Activated T-helper 17 cell treated with anti-CD3 and anti-CD28 coated beads, Interleukin-2, amount 50 U/mL, for 72 hours (primary cell): ENCODE measurements at places on chromosomes 11 and 22.
A peak's percentile ranks its signal among the peaks of the same experiment; 100 is the strongest.

GRCh38 chr22:35116817-35117216 is 50.9 kb downstream of the ISX start:
- H3K4me1 ChIP-seq = no peaks in the 10 kb centered on the region
- H3K36me3 ChIP-seq = no peaks in the 10 kb centered on the region
- H3K27ac ChIP-seq = no peak overlapping the region

- no peaks in the 10 kb centered on the region for H3K36me3 ChIP-seq
- ATAC-seq = no peak
- H3K4me1 ChIP-seq = no peaks in the 10 kb centered on the region
- no peak overlapping the region for H3K4me3 ChIP-seq
- H3K27me3 ChIP-seq = no peaks in the 10 kb centered on the region
These were observed 652.1 kb downstream of the NELL1 start for GRCh38 chr11:21321530-21321929.

- no peaks in the 10 kb centered on the region for H3K27me3 ChIP-seq
- H3K4me3 ChIP-seq = peak overlapping the region; percentile 78
- peak; percentile 31 for ATAC-seq
- peaks cover 24% of the 10 kb centered on the region for H3K4me1 ChIP-seq
- H3K27ac ChIP-seq = peak overlapping the region; percentile 93
These were observed 10.2 kb upstream of the LDHA start for GRCh38 chr11:18384157-18384641.

- H3K27me3 ChIP-seq = peaks cover 9% of the 10 kb centered on the region
- ATAC-seq = no peak
- H3K4me3 ChIP-seq = no peak overlapping the region
These were observed 11.9 kb downstream of the SCARF2 start for GRCh38 chr22:20425566-20426258.

- H3K36me3 ChIP-seq = no peaks in the 10 kb centered on the region
- H3K4me1 ChIP-seq = peaks cover 15% of the 10 kb centered on the region
- H3K27ac ChIP-seq = no peak overlapping the region
- no peak for ATAC-seq
These were observed 6.9 kb downstream of the TNNT3 start for GRCh38 chr11:1926156-1927025.

- H3K27ac ChIP-seq = no peak overlapping the region
- H3K27me3 ChIP-seq = no peaks in the 10 kb centered on the region
- ATAC-seq = no peak
These were observed 11.7 kb downstream of the MICAL2 start for GRCh38 chr11:12122083-12122482.

DNA sequence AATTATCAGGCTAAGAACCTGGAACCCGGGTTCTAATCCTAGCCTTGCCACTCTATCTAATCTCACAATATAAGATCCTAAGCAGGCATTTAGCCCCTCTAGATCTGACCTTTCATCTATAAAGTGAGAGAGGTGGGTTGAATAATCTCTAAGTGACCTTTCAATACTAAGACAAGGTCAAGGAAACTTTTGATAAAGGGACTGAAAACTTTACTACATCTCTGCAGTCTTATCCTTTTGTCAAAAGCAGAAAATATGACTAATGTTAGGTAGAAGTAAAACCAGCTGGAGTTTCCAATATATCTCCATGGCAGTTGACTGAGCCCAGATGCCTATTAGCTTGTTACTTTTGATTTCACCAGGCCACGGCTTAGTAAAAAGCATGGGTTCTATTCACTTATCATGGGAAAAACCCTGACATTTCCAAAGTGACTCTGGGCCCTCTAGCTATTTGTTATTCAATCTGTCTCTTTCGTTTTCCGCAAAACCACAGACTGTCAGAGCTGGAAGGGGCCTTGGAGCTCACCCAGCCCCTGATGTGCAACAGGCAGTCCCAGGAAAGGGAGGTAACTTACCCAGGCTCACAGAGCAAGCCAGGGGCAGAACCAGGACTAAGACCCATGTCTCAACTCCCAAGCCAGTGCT is 75.8 kb downstream of the RAB30 start:
- peak; percentile 81 for ATAC-seq
- H3K4me1 ChIP-seq = peaks cover 29% of the 10 kb centered on the region
- no peaks in the 10 kb centered on the region for H3K27me3 ChIP-seq
- H3K4me3 ChIP-seq = peak overlapping the region; percentile 56
- peaks cover 9% of the 10 kb centered on the region for H3K36me3 ChIP-seq

GRCh38 chr22:39684702-39685281 is 114.2 kb downstream of the CACNA1I start:
- no peak overlapping the region for H3K27ac ChIP-seq
- peaks cover 13% of the 10 kb centered on the region for H3K36me3 ChIP-seq
- H3K4me3 ChIP-seq = no peak overlapping the region
- ATAC-seq = no peak

DNA sequence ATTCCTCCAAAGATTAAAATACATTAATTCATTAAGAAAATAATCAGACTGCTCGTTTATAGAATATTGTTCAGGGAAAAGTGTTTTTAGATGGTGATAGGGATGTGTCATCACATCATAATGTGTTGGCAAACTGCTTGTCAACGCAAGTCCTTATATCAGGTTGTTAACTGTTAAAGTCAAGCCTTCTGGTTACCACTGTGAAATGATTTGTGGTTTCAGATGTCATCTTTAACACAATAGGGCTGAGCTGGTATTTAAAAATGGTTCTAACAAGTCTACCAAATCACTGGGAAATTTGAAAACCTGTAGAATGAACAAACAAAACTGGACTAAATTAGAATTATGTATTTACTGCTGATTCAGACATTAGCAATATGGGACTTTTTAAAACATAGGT is 2.4 kb upstream of the MMP13 start:
- no peaks in the 10 kb centered on the region for H3K36me3 ChIP-seq
- no peak overlapping the region for H3K27ac ChIP-seq
- peaks cover 7% of the 10 kb centered on the region for H3K27me3 ChIP-seq
- ATAC-seq = no peak

DNA sequence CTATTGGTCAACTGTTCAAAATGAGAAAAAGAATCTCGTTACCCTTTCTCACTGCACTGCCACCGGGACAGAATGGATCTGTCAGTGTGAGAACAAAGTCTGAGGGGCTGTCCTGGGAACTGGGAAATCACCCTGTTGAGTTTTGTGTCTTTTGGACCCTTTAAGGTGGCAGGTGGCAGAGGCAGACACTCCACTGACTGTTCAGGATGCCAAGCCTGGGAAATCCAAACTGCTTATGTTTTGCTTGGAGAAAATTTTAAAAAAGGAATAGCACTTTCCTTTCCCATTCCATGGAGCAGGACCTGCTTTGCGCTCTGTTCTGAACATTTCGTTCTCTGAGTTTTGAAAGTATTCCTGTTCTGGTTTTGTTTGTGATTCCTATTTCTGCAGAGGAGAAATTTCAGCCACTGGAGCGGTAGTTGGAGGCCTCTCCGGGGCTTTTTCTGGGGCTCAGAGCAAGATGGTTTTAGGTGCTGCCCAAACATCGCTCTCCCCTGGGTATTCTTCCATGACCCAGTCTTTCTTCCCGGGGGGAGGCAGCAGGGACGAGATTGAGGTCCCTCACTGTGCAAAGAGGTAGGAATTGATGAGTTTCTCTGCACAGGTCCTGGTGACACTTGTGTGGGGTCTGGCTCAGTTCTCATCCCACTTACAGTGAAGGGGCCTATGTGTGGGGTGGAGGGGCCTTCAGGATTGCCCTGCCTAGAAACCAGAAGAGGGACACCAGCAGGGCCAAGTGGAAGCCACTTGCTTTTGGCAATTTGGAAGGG is 138.5 kb upstream of the SYT13 start:
- no peak overlapping the region for H3K4me3 ChIP-seq
- no peaks in the 10 kb centered on the region for H3K4me1 ChIP-seq
- peaks cover 31% of the 10 kb centered on the region for H3K27me3 ChIP-seq
- H3K27ac ChIP-seq = no peak overlapping the region
- no peaks in the 10 kb centered on the region for H3K36me3 ChIP-seq

DNA sequence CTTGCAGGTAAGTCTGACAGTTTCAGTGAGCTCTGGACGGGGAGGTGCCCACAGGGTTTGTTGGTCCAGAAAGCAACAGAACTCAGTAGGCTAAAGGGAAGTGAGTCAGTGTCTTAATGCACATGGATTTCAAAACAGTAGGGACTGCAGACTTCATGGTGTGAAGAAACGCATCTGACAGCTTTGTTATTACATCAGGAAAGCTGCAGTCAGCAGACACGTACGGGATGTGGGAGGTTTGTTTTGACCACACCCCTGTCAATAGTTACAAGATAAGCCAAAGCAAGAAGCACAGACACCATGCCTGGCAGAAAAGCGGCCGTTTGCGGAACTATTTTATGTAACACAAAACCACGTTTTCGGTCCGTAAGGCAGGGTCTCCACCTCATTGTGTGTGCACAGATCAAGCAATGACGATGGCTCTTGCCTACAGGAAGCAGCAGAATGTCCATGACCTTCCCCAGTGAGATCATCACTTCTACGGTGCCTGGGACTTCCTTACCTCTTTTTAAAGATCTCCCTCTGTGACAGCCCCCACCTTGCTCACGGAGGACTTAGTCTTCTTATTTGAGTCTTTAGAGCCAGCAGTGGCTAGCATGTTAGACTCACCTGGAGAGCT is 58.2 kb upstream of the FTH1 start:
- H3K4me1 ChIP-seq = peaks cover 11% of the 10 kb centered on the region
- peak overlapping the region; percentile 92 for H3K27ac ChIP-seq
- ATAC-seq = peak; percentile 94

DNA sequence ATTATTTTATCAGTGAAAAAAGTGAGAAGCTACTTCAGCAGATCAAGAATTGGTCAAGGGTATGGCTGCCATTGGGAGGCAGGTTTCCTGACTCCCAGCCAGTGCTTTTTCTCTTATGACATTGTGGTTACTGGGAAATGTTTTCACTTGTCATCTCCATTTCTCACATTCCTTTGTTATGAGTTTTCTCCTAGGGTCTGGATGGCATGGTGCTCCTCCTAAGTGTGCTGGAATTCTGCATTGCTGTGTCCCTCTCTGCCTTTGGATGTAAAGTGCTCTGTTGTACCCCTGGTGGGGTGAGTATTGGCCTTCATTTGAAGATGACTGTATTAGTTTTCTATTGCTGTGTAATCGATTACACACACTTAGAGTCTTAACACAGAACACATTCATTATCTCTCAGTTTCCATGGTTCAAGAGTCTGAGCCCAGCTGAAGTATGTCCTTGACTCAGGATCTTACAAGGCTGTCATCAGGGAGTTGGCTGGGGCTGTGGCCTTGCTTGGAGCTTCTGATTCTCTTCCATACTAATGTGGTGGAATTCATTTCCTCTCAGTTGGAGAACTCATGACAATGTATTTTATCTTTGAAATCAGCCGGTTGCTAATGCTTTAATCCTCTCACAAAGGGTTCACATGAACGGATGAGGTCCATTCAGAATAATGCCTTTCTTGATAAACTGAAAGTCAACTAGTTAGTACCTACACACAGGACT is 21.0 kb upstream of the MS4A6E start:
- peaks cover 4% of the 10 kb centered on the region for H3K4me1 ChIP-seq
- H3K36me3 ChIP-seq = no peaks in the 10 kb centered on the region
- no peak overlapping the region for H3K27ac ChIP-seq

DNA sequence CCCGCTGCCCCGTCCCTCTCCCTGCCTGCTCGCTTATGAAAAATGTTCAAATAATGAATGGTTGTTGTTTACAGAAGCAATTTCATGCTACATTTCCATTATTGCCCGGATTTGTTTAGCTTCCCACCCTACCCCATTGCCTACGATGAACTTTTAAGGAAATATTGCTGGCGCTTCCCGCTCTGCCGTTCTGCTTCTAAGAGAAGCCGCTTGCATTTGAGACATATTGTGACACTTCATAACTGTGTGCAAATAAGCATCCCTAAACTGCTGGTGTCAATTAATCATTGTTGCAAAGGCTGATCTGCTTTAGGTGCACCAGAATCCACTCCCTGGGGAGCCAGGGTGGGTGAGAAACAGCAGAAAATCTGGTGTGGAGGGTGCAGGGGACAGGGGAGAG is 52.3 kb upstream of the LMO1 start:
- H3K27ac ChIP-seq = no peak overlapping the region
- peaks cover 6% of the 10 kb centered on the region for H3K27me3 ChIP-seq
- H3K4me1 ChIP-seq = no peaks in the 10 kb centered on the region
- H3K36me3 ChIP-seq = no peaks in the 10 kb centered on the region
- H3K4me3 ChIP-seq = no peak overlapping the region
- no peak for ATAC-seq

- peaks cover 4% of the 10 kb centered on the region for H3K4me1 ChIP-seq
- ATAC-seq = no peak
- H3K27ac ChIP-seq = no peak overlapping the region
- H3K36me3 ChIP-seq = no peaks in the 10 kb centered on the region
These were observed 230.3 kb downstream of the ETS1 start for GRCh38 chr11:128357073-128357472.

DNA sequence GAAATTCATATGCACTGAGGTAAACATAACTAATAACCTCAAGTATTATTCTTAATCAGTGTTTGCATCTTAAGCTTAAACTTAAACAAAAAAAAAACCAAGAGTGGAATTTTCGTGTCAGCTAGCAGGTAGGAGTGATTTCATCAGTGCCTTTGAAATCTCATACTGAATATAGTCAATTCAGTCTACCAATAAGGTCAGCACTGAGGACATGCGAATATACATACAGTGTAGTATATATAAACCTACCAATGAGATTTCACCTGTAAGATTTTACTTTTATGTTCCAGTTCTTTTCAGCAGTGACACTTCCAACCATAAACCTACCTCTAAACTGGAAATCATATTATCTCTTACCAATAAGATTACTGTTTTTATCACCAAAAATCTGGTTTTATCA is 27.0 kb downstream of the SAAL1 start:
- H3K27ac ChIP-seq = no peak overlapping the region
- H3K36me3 ChIP-seq = peaks cover 51% of the 10 kb centered on the region
- ATAC-seq = no peak
